ENCODE measurements at places on chromosomes 13 and 19.

GRCh38 chr19:8576273-8576993, 809 bp downstream of the MYO1F start:
- peak; percentile 24 for DNase-seq

DNA sequence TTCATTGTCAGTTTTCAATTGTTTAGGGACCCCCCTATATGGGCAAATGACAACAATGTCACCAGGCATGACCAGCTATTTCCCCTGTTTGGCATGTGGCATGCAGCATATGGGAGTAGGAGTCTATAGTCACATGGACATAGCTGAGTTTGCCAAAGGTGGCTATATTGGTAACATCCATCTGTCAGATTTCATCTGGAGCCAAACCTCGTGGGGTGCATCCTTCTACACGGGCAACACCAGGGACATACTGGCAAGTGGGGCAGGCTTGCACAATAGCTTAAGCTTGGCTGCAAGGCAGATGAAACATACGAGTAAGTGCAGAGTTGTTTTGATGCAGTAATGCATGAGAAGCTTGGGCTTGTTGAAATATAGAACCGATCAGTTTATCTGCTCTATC, 24.5 kb upstream of the ZNF816 start:
- DNase-seq = no peak

GRCh38 chr13:97223711-97224541, 1.8 kb downstream of the MBNL2 start:
- DNase-seq = no peak

GRCh38 chr13:48675247-48675646, 21.5 kb downstream of the CYSLTR2 start:
- no peak for DNase-seq

GRCh38 chr19:4742723-4743646, 19.3 kb upstream of the DPP9 start:
- DNase-seq = no peak

DNA sequence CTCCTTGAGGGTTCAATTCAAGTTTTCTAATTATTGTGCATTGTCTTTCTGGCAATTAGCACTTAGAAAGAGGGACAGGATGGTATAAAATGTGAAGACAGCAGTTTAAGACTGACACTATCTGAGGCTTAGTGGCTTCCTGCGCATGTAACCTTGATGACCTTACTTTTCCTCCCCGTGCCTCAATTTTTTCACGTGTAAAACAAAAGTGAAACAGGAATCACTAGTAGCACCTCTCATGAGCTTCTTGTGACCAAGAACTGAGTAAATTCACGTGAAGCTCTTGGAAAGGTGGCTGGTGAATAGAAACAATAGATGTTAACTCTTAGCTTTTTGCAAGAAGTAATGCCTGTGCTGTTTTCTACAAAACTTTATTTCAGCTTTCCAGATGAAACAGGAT, 233.9 kb downstream of the LMO7 start:
- DNase-seq = peak; percentile 31

DNA sequence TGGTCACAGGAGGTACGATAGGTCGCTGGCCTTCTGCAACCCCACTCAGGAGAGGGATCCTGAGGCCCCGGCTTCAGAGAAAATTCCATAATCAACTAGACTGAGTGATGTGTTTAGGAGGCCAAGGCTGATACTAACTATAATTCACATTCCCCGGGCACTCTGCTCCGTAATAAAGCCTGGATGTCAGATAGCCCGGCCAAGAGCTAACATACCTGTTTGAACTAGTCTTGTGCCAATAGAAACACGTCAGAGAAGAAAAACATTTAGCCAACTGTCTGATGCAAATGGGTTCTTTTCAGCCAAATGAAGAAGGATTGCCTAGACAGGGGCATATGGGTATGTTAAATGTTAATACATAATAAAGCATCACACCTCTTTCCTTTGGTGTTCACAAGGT, 204.2 kb downstream of the TSHZ3 start:
- no peak for DNase-seq

GRCh38 chr19:47280183-47280797, 5.6 kb downstream of the INAFM1 start:
- DNase-seq = peak; percentile 66

DNA sequence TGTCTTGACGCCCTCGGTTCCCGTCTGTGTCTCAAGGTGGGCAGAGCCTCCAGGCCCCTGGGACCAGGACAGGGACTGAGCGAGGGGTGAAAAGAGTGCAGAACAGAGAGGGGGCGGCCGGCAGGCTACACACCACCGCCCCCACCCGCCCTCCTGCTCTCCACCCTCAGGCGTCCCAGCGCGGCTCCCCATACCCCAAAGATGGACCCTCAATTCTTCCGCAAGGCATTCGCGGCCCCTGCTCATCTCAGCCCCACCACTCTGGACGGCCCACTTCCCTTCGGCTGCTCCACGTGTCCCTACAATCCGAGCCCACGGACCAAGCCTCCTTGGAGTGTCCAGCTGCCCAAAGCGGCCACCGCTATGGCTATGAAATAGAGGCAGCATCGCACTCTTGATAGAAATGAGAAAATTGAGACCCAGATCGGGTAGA, 1.8 kb downstream of the KLF16 start:
- DNase-seq = no peak
